PC-9 (cell line): ENCODE measurements at places on chromosomes 11 and 22. TPM values are rescaled to one million over a fixed set of nuclear protein-coding genes. Genes with fewer than 3 reads are reported as not detected.
A peak's percentile ranks its signal among the peaks of the same experiment; 100 is the strongest.

Gene SLC35F2
- total RNA-seq, result 24.9 and 35.7 TPM in 2 replicates

Gene NNMT
- not detected in 2 replicates for total RNA-seq

Gene SHANK2
- 49.2 and 50.5 TPM in 2 replicates for total RNA-seq

Gene BIRC3
- 3.8 and 4.8 TPM in 2 replicates for total RNA-seq

Gene MN1
- total RNA-seq, result 8.2 and 9.1 TPM in 2 replicates

Gene DRD4
- 0.35 and 1.4 TPM in 2 replicates for total RNA-seq

Gene DMC1
- total RNA-seq, result 5.6 and 6.3 TPM in 2 replicates

GRCh38 chr11:69560141-69560790 lies 78.8 kb downstream of the LINC01488 start:
- no peaks in the 10 kb centered on the region for H3K27me3 ChIP-seq
- H3K27ac ChIP-seq, result no peak overlapping the region
- H3K36me3 ChIP-seq, result no peaks in the 10 kb centered on the region
- no peak overlapping the region for H3K4me3 ChIP-seq
- no peaks in the 10 kb centered on the region for H3K4me1 ChIP-seq

GRCh38 chr22:20435436-20436306 lies 2.0 kb downstream of the SCARF2 start:
- no peak overlapping the region for H3K4me3 ChIP-seq
- H3K27ac ChIP-seq, result no peak overlapping the region
- H3K36me3 ChIP-seq, result no peaks in the 10 kb centered on the region
- H3K27me3 ChIP-seq, result no peaks in the 10 kb centered on the region; the same call in 1 of the 2 replicates

- H3K4me1 ChIP-seq, result peaks cover 38% of the 10 kb centered on the region
- H3K27ac ChIP-seq, result peak overlapping the region; percentile 81
- DNase-seq, result peak; percentile 56
- H3K36me3 ChIP-seq, result no peaks in the 10 kb centered on the region
- no peaks in the 10 kb centered on the region for H3K27me3 ChIP-seq
Observed at GRCh38 chr11:76824980-76825725, 35.6 kb upstream of the ACER3 start.

GRCh38 chr11:17927041-17927440 lies 85.8 kb downstream of the SERGEF start:
- no peaks in the 10 kb centered on the region for H3K4me1 ChIP-seq
- H3K36me3 ChIP-seq, result no peaks in the 10 kb centered on the region
- no peak overlapping the region for H3K27ac ChIP-seq
- no peak overlapping the region for H3K4me3 ChIP-seq

DNA sequence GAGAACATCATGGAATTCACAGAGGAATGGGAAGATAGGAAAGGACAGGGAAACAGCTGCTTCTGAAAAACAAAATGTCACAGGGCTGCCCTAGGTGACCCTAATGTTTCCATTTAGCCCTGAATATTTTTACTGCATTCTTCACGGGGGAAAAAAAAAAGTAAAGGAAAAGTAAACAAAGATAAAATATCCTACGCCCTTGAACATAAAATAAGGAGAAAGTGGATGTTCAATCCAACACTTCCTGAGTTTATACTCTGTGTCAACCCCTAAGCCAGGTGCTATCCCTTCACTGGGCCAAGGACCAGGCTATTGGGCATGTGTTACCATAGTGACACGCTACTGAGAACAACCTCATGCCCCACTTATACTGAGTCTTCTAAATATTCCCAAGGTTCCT lies 84.7 kb downstream of the FAM76B start:
- H3K4me1 ChIP-seq, result no peaks in the 10 kb centered on the region
- no peak overlapping the region for H3K4me3 ChIP-seq
- no peaks in the 10 kb centered on the region for H3K36me3 ChIP-seq
- DNase-seq, result no peak

DNA sequence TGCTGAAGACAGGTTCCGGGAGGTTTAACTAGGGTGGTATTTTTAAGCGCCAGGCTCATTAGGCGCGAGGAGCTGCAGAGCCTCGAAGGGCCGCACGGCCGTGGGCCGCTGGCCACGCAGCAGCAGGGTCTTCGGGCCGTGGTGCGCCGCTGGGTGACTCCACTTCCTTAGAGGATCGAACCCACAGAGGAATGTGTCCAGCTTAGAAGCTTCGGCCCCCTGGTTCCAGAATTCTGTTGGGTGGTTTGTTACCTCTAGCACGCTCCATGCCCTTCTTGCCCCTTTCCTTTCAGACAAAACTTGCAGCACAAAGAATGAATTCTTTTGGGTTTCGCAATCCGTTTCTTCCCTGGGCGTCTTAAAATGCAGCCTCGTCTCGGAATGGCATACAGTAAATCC lies 773 bp upstream of the PATL1 start:
- H3K27me3 ChIP-seq, result no peaks in the 10 kb centered on the region

GRCh38 chr11:69646493-69647389 lies 5.8 kb downstream of the CCND1 start:
- no peaks in the 10 kb centered on the region for H3K27me3 ChIP-seq
- peaks cover 73% of the 10 kb centered on the region for H3K36me3 ChIP-seq
- H3K27ac ChIP-seq, result peak overlapping the region; percentile 11; the same call in 1 of the 2 replicates
- no peak overlapping the region for H3K4me3 ChIP-seq
- no peak for DNase-seq

DNA sequence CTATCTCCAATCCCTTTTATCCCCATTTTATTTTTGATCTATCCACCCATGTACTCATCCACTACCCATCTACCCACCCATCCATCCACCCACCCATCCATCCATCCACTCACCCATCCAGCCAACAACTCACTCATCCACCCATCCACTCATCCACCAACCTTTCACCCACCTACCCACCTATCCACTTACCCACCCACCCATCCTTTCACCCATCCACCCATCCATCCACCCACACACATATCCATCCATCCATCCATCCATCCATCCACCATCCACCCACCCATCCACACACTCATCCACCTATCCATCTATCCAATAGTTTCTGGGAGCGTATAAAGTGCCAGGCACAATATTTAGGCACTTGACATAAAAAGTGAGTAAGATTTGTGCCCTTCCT lies 39.2 kb upstream of the NFAM1 start:
- peaks cover 11% of the 10 kb centered on the region; the same call in 1 of the 2 replicates for H3K27me3 ChIP-seq
- DNase-seq, result no peak
- H3K4me3 ChIP-seq, result no peak overlapping the region
- H3K4me1 ChIP-seq, result no peaks in the 10 kb centered on the region

GRCh38 chr11:65362966-65363365 lies 8.4 kb downstream of the TIGD3 start:
- DNase-seq, result no peak
- no peak overlapping the region for H3K4me3 ChIP-seq
- H3K27ac ChIP-seq, result no peak overlapping the region
- H3K4me1 ChIP-seq, result no peaks in the 10 kb centered on the region
- no peaks in the 10 kb centered on the region for H3K27me3 ChIP-seq

GRCh38 chr22:29693161-29693560 lies 26.6 kb upstream of the CABP7 start:
- no peak overlapping the region for H3K4me3 ChIP-seq
- H3K4me1 ChIP-seq, result peaks cover 28% of the 10 kb centered on the region
- no peaks in the 10 kb centered on the region for H3K27me3 ChIP-seq
- DNase-seq, result no peak
- H3K36me3 ChIP-seq, result no peaks in the 10 kb centered on the region

DNA sequence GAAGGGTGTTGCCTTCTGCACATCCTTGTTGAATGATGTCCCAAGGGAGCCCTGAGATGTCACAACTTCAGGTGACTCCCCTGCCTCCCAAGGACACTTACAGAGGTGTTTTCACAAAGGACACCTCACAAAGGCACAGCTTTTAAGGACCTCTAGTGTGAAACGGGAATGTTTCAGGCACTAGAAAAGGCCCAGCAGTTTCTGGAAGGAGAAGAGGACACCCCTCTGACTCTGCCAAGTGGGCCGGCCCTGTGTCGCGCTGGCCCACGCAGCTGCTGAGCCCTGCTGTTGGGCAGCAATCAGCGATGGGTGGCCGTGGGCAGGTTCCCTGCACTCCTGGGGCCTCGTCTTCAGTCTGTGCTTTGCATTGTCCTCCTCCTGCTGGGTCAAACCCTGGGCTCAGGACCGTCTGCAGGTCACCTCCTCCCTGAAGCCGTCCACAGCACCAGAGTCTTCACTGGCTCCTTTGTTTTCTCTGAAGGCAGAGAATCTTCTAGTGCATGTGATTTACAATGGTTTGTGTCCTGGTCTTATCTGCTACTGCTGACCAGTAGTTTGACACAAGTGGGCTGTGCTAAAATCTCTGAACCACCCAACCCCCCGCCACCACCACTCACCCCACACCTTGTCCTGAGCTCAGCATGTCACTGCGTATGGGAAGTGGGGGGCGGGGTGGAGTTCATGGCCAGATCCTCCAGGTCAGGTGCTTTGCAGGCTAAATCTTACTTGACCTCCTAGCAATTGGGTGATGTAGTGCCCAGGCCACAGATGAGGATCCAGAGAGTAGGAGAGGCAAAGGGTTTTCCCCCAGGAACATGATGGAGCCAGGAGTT lies 3.2 kb downstream of the LINC01488 start:
- H3K4me3 ChIP-seq, result no peak overlapping the region
- no peaks in the 10 kb centered on the region for H3K36me3 ChIP-seq
- DNase-seq, result no peak
- H3K27me3 ChIP-seq, result peaks cover 7% of the 10 kb centered on the region; the same call in 1 of the 2 replicates

- peak within 1 kb of the TSS; percentile 56; the same call in 1 of the 2 replicates for H3K4me3 ChIP-seq
- no peaks in the 10 kb centered on the region for H3K36me3 ChIP-seq
- DNase-seq, result peak; percentile 84
- H3K27ac ChIP-seq, result no peak within 1 kb of the TSS
Observed at GRCh38 chr11:66568124-66568916, at the start of gene CTSF. Gene CTSF (minus strand): TSS chr11:66568606. CDS start chr11:66568486, 120 bp downstream.
